ENCODE measurements at places on chromosomes 3 and 15.
A peak's percentile ranks its signal among the peaks of the same experiment; 100 is the strongest.

DNA sequence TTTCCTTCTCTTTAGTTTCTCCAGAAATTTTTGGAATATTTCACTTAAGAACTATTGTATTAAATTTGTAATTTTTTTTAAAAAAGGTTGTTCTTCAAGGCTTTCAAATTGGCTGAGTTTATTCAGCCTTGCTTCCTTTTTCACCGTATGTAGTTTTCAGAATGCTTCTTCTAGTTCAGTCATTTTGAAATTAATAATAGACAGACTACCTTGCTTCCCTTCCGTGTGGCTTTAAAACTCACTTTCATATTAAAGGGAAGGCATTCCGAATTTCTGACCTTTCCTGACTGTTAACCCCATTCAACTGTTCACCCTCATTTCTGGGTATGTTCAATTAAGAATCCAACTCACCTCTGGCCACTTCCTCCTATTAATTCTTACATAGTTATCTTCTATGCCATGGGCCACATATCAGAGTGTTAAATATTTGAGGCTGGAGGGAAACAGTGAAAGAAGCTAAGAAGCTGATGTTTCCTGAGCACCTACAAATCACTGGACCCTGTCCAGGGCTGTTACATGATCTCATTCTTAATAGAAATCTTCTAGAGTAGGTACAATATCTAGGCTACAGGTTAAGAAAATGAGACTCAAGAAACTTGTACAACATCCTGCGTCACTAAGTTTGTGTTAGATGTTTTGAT lies 237.5 kb downstream of the P3H2 start:
- no peak for DNase-seq

- DNase-seq: no peak
These were observed 133.3 kb downstream of the TNIK start for GRCh38 chr3:171326717-171327440.

GRCh38 chr15:101161656-101162055 lies 90.2 kb downstream of the CHSY1 start:
- DNase-seq: no peak

DNA sequence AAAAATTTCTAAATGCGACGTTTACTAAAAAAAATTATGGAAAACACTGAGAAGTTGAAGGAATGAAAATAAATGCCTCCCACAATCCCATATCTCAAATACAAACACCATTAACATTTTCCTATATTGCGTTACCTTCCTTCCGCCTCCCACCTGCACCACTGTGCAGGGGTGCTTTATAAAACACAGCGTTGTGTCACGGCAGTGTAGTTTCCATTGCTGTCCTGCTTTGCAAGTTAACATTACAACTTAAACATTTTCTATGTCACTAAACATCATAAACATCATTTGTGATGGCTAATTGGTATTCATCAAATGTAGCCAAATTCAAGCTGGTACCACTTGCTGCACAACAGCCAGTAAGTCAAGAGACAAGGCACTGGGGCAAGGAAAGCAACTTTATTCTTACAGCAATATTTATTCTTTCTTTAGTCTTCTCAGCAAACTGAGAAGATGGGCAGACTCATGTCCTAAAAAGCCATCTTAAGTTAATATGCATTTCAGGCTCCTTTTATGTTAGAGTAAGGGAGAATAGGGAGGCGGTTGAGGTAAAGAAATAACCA lies 12.3 kb upstream of the FETUB start:
- no peak for DNase-seq

GRCh38 chr15:45263854-45264253 lies 11.8 kb downstream of the SLC28A2 start:
- DNase-seq: no peak

GRCh38 chr15:52005748-52006701 lies 13.0 kb upstream of the MAPK6 start:
- no peak for DNase-seq

- DNase-seq: no peak
These were observed 311.7 kb upstream of the SEMA6D start for GRCh38 chr15:47405365-47406162.

- no peak for DNase-seq
These were observed 1.1 kb downstream of the PDIA5 start for GRCh38 chr3:123067689-123068600.

GRCh38 chr3:43791246-43791645 lies 100.5 kb downstream of the ABHD5 start:
- DNase-seq: no peak

GRCh38 chr15:75029378-75030022 lies 6.1 kb downstream of the PPCDC start:
- DNase-seq: peak; percentile 66

GRCh38 chr15:92152983-92153382 lies 240.7 kb upstream of the ST8SIA2 start:
- DNase-seq: no peak

DNA sequence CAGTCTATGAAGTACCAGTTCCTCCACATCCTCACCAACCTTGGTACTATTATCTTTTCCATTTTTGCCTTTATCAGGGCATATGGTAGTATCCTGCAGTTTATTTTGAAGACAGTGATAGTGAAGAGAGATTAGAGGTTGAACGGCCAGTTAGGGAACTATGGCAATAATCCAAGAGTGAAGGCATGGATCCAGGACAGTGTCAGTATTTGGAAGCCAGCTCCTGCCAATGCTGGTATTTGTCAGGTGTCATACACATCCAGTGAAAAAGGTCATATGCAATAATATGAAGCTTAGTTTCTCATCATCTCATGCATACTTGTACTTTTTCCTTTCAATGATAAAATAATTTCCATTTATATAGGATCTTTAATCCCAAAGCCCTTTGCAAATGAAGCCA lies 56.8 kb upstream of the KCNMB2 start:
- no peak for DNase-seq

- DNase-seq: no peak
These were observed 253.2 kb downstream of the ZPLD1 start for GRCh38 chr3:102687851-102688555.

DNA sequence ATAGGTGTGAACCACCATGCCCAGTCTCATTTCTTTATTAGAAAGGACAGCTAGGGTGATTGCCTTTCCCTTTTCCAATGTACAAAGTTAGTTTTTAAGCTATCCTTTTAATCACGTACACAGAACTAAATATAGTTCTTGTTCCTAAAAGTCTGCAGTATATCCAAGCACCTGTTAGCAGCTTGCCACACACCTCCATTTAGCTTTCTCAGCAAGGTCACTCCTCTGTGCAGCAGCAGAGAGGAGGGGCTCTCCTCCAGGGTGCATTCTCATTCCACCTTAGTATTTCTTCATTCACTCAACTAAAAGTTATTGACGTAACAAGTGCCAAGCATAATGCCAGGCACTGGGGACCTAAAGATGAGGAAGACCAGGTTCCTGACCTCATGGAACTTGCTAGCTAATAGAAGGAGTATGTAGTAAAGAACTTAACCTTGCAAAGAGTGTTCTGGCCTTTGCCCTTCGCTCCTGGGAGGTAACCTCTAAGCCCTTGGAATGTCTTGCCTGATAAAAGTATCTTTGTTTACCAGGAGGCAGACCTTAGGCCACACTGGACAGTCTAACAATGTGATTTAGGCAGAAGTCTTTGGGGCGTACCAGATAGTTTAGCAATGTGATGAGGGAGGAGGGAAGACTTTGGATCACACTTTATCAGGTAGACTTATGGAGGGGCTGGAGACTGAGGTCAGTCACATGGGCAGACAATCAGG lies 12.7 kb upstream of the PTPN9 start:
- DNase-seq: no peak

- DNase-seq: no peak
These were observed 592.4 kb downstream of the EPHA3 start for GRCh38 chr3:89699771-89700170.

DNA sequence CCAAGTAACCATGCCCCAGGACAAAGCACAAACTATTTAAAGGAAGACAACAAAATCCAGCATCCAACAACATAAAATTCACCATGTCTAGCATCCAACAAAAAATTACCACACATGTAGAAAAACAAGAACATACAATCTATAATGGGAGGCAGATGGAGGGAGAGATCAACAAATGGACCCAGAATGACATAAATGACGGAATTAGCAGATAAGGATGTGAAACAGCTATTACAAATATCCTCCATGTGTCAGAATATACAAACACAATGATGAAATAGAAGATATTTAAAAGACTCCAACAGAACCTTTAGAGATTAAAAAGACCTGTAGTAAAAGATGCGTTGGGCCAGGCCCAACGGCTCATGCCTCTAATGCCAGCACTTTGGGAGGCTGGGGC lies 10.8 kb downstream of the LYSMD4 start:
- no peak for DNase-seq

DNA sequence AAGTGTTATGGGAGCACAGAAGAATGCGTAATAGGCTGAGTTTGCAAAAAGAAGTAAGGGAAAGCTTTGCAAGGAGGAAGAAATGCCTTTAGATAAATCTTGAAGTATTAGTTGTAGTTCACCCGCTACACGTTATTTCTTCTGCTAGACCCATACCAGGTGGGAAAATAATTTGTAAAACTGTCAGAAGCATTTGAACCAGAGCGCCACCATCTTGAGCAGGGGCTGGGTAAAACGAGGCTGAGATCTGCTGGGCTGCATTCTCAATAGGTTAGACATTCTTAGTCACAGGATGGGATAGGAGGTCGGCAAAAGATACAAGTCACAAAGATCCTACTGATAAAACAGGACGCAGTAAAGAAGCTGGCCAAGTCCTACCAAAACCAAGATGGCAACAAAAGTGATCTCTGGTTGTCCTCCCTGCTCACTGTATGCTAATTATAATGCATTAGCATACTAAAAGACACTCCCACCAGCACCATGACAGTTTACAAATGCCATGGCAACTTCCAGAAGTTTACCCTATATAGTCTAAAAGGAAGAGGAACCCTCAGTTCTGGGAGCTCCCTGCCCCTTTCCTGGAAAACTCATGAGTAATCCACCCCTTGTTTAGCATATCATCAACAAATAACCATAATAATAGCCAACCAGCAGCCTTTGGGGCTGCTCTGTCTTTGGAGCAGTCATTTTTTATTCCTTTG lies 50.0 kb upstream of the ZNF280D start:
- DNase-seq: no peak

GRCh38 chr3:126419886-126420786 lies 25.4 kb downstream of the CFAP100 start:
- no peak for DNase-seq

GRCh38 chr15:38743147-38743546 lies 178.5 kb upstream of the RASGRP1 start:
- no peak for DNase-seq

- no peak for DNase-seq
These were observed 141.5 kb downstream of the GADL1 start for GRCh38 chr3:30752970-30753369.

GRCh38 chr3:114804099-114804498 lies 343.0 kb downstream of the ZBTB20 start:
- DNase-seq: no peak

DNA sequence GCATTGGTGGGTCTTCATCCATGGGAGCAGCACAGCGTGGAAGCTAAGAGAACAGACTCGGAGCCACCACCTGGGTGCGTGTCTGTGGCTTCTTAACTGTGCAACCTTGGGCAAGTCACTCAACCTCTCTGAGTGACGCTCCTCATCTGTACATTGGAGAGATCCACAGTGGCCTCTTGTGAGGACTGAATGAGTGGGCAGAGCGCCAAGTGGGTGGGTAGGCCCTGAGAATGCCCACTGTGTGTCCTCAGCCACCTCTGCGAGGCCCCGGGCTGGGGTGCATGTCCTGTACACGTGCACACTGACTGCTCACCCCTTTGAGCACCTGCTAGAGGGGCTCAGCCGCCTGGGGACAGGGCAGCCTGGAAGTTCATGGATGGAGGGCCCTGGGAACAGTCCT lies 99.6 kb upstream of the PRR23E start:
- no peak for DNase-seq

Data from cerebellar nuclear complex (tissue), 1 donor.